AG04449 (cell line): ENCODE measurements at places on chromosomes 2 and 18.
A peak's percentile ranks its signal among the peaks of the same experiment; 100 is the strongest.

DNA sequence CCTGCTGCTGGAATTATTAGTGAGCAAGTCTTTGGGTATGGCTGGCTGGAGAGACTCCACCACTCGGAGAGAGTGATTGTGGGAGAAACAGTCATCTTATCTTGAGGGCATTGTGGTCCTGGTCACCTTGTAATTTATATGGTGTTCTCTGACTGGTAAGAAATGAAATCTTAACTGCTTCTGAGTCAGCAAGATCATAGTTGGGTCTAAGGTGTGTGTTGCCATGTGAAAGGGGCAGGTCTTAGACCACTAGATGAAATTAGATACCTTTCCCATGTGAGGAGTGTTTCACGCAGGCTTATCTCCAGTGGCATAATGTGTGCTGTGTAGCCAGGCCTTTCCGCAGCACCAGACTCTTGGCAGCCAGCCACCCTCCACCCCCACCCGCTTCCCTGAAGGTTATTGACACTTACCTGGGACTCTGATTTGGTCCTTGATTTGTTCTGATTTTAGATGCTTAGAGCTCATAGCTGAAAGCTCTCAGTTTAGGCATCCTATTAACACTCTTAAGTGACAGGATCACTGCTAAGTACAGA, 7.7 kb downstream of the MAPRE3 start:
- no peak for DNase-seq

GRCh38 chr2:220575963-220576362, 948.5 kb downstream of the SLC4A3 start:
- no peak for DNase-seq

- no peak for DNase-seq
Observed at GRCh38 chr18:66550366-66550765, 53.5 kb downstream of the CDH19 start.

GRCh38 chr18:67453901-67454300, 62.6 kb downstream of the DSEL start:
- DNase-seq: no peak

DNA sequence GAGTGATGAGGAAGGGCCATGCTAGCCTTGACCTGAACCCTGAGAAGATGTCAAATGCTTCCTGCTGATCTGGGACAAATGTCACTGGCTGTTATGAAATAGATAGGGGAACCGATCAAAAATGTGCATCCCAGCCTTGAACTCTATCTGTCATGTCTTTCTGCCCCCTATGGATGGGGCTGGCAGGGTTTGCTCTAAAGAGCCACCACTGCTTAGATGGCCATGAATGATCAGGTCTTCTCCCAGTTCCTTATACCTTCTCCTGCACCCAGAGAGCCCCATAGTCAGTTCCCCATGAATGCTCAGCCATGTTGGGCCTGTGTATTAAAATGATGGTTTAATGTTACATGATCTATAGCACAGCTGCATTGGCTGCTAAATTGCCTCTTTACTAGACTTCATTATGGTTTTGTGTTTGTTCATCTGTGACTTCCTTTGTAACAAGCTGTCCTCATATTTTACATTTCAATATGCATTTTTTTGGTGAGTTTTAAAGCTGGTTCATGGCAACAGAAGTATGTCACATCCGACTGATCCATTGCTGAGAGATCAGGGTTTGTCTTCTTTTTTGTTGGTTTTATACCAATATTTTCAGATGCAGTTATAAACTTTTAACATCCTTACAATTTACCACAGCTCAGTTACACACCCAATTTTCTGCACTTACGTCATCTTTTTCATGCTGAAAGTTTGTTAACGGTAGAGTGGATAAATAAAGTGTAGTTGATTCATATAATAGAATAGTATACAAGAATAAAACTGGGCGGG, 56.3 kb upstream of the SMAD2 start:
- DNase-seq: no peak

DNA sequence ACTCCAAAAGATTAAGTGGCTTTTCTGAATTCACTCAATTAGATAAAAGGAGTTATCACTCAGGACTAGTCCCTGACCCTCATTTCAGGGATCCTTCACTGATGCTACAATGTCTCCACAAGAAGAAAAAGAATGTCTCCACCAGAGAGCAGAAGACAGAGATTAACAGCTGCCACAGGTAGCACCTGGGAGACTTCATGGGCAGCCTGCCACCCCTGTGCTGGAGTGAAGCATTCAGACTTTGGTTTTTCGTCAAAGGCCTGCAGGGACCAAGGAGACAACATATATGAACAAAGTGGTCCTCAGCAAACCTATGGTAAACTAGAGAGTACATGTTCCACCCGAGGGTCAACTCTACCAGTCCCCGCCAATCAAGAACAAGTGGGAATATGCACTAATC, 197.0 kb upstream of the ACVR2A start:
- DNase-seq: no peak

DNA sequence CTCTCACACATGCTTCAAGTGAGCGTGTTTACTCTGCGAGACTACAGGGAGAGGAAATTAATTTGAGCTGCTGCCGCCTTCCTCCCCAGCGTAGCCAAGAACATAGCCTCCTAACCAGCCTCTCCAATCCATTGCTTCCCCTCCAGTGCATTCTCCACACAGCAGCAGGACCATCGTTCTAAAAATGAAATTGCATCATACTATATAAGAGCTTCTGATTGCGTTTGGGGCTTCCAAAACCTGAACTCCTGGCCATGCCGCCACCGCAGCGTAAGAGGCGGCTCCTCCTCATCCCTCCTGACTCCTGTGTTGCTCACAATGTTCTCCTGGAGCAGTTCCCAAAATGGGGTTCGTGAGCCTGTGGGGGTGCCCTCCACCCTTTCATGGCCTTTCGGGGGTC, 142.1 kb downstream of the MYT1L start:
- no peak for DNase-seq

- DNase-seq: no peak
Observed at GRCh38 chr18:76524900-76525698, 30.1 kb upstream of the ZNF516 start.

DNA sequence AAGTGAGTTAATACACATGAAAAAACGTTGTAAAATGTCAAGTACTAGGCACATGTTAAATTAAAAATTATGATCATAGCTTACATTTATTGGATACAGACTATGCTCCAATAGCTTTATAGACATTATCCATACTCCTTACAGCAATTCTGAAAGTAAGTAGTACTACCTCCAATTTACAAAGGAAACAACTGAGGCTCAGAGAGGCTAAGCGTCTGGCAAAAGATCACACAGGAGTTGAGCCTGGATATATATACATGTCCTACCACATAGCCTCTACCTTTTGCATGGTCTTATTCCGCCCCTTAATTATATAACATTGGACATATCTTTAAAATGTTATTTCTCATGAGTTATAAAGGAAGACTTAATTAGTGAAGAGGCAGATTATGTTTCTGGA, 127.3 kb downstream of the CSRNP3 start:
- DNase-seq: no peak

GRCh38 chr18:70036771-70037347, 89.2 kb upstream of the CD226 start:
- no peak for DNase-seq

- no peak for DNase-seq
Observed at GRCh38 chr2:207217442-207217841, 51.7 kb upstream of the KLF7 start.

DNA sequence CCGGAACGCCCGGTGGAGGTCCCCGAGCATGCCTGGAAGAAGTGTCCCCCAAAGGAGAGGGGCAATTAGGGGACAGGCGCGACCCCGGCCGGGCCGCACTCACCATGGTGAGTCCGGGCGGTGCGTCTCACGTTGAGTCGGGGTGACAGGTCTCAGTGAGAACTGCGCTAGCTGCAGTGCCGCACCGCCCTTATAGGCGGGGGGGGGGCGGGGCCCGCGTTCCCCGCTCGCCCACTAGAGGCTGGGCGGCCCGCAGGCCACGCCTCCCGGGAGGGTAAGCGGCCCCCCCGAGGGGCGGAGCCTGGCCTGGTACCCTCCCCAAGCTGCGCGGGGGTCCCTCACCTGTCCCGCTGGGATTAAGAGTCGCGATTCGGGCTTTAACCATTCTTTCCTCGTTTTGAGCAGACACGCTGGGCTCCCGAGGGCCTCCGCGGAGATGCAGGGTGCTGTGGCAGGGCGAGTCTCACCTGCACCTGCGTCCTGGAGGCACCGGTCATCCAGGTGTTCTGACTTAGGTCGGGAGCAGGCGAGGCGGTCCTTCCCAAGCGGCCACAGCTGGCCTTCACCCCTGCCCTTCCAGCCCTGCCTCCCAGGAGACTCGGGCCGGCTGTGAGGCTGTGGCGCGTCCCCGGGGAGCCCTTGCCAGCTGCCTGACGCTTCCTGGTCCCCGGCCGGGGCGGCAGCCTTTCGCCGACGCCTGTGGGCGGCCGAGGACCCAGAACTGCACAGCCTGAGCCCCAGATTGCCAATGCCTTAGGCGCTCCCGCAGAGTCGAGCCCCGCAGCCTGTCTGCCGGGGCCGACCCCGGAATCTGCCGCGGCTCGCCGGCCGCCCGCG, at the start of gene TUBA4A:
Gene TUBA4A, minus strand, starts transcription at position 166 of the 837 bp plus-strand sequence. Its CDS starts 60 bp downstream, at position 106.
- DNase-seq: no peak

- no peak for DNase-seq
Observed at GRCh38 chr2:168536925-168537466, 80.9 kb downstream of the CERS6 start.

DNA sequence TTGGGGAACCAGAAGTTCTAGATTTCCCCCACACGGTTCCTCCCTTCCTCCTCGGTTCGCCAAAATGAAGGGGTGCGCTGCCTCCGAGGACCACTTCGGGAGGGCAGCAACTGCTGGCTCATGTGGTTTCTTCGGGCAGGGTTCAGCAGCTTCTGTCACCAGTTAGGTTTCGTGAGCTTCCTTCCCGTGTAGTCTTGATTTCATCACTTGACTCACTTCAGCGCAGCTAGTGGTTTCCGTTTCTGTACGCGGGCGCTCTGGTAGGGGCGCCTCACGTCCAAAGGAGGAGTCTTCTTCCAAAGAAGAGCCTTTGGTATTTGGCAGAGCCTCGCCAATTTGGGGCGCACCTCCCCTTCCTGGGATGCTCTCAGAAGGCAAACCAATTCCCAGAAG, 485 bp upstream of the GALNT3 start:
- DNase-seq: no peak

DNA sequence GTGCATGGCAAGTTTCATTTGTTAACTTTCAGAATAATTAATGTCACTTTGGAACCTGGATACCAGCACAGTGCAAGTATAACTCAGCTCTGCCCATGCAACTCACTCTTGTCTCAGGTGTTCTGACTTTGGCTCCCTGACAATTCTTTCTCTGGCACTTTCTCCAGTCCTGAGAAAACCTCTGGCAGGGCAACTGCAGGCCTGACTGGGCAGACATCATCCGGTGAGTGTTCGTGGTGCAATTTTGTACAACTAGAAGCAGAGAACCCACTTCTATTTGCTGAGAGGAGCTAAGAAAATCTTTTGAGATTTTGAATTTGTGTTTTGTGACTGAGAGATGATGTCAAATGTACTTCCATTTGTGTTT, 143.0 kb downstream of the AQP4 start:
- DNase-seq: no peak

GRCh38 chr2:28101123-28101522, 210.6 kb downstream of the BABAM2 start:
- DNase-seq: no peak

DNA sequence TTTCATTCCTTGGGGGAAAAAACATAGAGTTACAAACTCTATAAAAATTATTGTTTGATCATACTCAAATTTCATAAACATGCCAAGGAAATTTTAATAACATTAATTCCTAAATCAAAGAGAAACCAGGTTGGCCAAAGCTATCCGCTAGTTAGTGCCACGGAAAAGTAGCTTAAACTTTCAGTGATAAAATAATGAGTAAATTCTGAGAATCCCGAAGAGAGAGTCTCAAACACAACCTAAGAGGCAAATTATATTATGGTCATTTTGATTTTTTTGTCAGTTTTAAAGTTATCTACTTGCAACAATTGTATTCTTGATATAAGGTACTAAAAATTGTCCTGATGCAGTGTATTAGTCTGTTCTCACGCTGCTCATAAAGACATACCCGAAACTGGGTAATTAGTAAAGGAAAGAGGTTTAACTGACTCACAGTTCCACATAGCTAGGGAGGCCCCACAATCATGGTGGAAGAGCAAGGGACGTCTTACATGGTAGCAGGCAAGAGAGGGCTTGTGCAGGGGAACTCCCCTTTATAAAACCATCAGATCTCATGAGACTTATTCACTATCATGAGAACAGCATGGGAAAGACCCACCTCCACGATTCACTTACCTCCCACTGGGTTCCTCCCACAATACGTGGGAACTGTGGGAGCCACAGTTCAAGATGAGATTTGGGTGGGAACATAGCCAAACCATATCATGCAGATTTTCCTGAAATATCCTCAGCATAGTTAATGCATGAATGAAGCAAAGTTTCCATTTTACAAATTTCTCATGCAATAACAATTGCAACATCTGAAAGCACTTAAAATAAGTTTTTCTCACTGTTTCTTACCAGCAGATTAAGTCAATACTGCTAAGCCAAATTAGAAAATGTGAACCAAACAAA, 205.9 kb upstream of the STK17B start:
- peak; percentile 58 for DNase-seq

DNA sequence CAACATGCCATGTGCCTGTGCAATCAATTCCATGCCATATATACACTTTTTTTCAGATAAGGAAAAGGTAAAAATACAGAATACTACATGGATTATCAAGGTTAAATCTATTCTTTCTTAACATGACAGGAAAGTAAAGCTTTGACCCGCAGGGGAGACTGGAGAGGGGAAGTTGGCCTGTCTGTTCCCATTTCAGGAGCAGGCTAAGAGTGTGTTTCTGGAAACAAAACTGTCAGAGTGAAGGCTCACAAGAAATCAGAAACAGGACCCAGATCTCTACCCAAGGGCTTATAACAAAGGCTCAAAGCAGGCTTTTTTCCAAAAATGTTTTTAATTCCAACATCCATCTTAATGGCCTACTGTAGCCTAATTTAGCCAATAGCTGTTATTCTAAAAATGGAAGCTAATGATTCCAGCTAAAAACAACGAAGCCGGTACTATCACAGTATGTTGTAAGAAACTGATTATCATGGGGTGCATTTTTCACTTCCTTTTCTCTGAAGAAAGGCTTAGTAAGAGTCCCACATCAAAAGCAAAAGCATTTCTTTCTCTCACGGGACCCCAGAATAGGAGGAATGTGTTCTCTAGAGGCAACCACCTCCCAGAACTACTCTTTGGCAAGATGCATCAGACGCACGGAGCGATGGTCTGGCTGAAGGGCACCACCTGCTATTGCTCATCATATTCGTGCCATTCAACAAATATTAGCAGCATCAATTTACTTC, 41.4 kb downstream of the FECH start:
- no peak for DNase-seq

DNA sequence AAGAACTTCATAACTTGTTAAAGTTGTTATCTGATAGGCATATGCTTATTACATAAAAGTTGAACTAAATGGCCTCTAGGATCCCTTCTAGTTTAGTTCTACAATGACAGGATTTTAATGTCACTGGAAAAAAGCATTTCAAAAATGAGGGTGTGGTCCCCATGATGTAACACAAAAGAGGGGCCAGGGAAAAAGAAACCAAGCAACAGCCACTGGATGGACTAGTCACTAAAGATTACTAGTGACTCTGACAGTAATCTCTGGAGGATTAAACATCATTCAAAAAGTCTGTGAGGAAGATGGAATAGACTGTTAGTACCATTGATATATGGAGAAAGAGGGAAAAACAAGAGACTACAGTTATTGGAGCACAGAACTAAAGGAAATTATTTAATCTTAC, 22.6 kb downstream of the SEPTIN10 start:
- DNase-seq: no peak
